ENCODE measurements at places on chromosomes 12 and 14.

- DNase-seq, result no peak
Measured at GRCh38 chr12:53924521-53925405, 13.9 kb upstream of the HOXC13 start.

DNA sequence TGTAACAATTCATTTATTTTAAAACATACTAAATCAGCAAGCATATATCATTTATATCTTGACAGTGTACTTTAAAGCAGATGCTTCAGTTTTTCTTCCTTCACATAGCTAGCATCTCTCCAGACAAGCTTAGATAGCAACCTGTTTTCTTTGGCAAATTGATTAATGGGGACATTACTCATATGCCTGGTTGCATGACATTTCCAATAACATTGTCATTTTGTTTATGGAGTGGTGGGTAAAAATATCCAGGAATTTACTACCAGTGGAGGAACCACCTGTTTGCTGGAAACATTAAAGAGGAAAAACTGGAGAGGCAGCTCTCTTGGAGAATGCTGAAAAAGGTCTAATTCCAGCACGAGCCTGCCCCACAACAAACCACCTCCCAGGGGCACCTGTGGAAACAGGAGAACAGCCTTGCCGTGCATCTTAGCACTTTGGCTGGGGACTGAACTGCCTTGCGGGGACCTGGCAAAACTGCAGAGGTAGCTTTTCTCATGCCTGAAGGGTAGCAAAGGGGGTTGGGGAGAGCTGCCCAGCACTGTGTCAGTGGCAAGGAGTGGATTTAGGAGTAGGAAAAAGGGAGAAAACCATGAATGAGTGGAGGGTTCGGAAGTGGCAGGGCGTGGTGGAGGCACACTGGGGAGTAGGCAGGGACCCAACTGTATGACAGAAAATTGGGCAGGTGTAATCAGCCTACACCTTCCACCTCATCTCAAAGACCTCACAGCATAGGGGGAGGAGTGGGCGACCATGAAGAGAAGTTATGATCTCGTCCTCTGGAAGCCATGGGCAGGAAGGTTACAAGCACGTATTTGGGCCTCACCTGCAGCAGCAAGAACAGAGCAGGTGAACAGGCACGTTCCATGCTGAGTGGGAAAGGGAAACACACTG, 11.7 kb upstream of the CREBL2 start:
- no peak for DNase-seq

DNA sequence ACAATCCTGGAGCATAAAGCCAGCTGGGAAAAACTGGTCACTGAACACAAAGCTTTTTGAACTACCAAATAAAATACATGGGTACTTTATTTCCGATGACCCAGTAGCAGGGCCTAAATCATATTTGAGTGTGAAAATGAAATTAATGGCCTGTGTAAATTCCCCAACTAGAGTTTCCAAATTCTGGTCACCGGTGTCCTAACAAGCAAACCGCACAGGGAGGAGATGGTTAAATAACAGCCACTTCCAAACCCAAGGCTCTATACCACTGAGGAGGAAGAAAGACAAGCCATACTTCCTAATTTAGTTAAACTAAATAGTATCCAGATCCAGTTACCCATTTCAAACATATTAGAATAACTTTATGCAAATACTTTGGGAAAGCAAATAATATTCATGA, 40.1 kb upstream of the DUSP6 start:
- DNase-seq, result no peak

- no peak for DNase-seq
Measured at GRCh38 chr12:24534622-24535021, 414.3 kb downstream of the BCAT1 start.

DNA sequence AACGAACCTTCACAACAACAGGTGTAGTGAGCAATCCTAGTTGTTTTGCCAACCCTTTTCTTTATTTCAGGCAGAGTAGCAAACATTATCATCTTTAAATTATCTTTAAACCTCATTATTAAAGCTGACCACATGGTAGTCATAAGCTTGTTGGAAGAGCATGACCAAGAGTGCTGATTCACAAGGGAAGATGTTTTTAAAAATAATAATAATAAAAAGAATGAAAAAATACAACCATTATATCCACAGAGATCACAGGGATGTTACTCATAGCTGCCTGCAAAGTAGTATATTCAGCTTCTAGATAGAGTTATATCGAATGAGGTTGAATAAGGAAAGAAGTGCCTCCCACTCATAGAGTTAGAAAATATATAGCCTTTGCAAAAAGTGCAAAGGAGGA, 101.0 kb upstream of the FLRT2 start:
- DNase-seq, result no peak

DNA sequence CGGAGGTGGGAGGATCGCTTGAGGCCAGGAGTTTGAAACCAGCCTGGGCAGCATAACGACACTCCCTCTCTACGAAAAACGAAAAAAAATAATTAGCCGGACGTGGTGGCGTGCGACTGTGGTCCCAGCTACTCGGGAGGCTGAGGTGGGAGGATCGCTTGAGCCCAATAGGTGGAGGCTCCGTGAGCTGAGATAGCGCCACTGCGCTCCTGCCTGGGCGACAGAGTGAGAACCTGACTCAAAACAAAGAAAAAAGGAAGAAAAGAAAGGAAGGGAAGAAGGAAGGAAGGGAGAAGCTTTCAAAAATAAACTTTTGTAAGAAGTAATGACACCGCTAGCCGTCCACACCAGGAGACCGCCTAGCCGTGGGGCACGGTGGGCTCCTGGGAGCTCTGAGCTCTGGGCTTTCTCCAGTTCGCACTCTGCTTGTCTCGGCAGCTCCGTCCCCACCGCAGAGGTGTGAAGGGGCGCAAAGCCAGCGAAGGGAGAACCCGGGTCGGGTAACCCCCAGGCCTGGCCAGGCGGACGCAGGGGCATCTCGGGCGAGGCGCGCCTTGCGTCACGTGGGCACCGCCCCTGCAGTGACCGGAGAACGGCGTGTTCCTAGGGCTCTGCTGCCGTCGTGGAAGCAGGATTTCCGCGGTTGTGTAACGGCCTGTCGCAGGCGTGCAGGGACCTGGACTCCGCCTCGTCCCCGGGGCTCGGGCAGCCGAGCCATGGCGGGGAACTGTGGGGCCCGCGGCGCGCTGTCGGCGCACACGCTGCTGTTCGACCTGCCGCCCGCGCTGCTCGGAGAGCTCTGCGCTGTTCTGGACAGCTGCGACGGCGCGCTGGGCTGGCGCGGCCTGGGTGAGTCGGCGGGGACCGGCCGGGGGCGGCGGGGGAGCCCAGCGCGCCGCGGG, at the start of gene IRAK3:
Gene IRAK3 (plus strand): TSS at position 631 of the 902 bp plus-strand sequence. CDS start 86 bp downstream, at position 717.
- peak; percentile 97 for DNase-seq

GRCh38 chr12:16881986-16882570, 276.1 kb upstream of the LMO3 start:
- no peak for DNase-seq

- DNase-seq, result no peak
Measured at GRCh38 chr14:21915826-21916225, 242.2 kb upstream of the OR4E1 start.

- no peak for DNase-seq
Measured at GRCh38 chr14:83347874-83348273, 1814.2 kb upstream of the SEL1L start.

Data from mesenteric fat pad (tissue), 1 donor.